ENCODE measurements at places on chromosomes 2 and 18.

- peak; percentile 68 for DNase-seq
Measured at GRCh38 chr2:108621087-108621559, 86.9 kb downstream of the LIMS1 start.

- DNase-seq, result no peak
Measured at GRCh38 chr2:235672720-235673119, 178.9 kb downstream of the AGAP1 start.

DNA sequence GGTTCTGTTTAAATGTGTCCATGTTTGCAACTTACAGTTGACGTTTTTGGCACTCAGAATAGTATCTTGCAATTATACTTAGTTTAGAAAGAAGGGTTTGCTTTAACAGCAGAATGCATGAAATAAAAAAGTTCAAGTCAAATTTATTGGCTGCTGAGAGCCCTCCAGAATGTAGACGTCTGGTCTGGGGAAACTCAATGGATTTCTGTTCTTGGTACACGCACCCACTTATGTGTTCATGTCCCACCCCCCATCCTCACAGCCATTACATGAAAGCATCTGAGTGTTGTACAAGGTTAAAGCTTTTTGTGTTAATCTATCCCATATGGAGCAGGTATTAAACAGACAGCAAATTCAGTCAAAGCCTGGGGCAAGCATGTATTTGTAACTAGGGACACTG is 219.5 kb downstream of the SOX11 start:
- DNase-seq, result no peak

DNA sequence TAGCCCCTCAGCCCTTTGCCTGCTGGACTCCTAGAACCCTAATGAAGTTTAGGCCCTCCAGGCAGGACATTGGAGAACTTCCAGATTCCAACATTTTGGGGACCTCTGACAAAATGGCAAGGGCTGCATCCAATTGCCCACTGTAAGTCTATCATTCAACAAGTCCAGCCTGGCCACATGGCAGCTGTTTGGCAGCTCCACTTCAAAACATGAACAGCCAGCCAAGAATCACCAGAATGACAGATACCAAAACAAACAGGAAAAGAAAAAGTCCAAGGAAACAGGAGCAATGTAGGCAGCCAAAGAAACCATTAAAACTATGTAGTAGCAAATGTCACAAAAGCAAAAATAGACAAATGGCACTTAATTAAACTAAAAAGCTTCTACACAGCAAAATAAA is 25.5 kb downstream of the SLC4A5 start:
- DNase-seq, result no peak

- no peak for DNase-seq
Measured at GRCh38 chr2:43465234-43465633, 130.6 kb downstream of the THADA start.

GRCh38 chr18:9851511-9851910 is 34.3 kb upstream of the TXNDC2 start:
- no peak for DNase-seq

DNA sequence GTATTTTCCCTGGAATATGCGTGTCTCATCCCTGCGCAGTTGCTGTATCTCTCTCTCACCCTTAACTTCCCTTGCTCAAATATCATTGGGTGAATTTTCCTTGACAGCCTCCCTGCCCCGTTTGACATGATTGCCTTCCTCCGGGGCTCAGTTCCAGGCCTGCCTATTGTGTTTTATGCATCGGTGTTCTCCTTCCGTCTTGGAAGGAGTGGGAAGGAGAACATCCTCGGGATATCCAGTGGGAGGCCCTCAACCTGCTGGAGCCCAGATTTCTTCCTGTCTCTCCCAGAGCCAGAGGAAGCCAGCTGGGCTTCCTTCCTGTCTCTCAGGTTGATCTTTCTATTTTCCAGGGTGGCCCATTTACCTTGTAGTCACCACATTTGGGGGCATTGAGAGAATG is 434.7 kb upstream of the HS6ST1 start:
- DNase-seq, result no peak

DNA sequence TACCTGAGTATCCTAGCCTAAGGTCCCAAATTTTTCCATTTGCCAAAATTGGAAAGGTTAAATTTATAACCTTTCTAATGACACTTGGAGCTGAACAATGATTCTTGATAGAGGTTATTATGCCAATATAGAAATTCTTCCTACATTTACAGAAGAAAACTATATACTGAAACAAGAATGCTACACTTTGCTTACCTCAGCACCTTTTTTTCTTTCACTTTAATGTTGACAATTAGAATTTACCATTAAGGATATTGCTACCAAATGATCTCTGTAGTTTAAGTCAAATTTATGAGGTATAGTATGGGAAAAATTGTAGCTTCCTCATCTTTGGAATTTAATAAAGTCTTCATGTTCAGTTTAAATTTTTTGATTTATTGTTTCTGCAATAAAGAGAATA is 577.0 kb downstream of the NR4A2 start:
- no peak for DNase-seq

DNA sequence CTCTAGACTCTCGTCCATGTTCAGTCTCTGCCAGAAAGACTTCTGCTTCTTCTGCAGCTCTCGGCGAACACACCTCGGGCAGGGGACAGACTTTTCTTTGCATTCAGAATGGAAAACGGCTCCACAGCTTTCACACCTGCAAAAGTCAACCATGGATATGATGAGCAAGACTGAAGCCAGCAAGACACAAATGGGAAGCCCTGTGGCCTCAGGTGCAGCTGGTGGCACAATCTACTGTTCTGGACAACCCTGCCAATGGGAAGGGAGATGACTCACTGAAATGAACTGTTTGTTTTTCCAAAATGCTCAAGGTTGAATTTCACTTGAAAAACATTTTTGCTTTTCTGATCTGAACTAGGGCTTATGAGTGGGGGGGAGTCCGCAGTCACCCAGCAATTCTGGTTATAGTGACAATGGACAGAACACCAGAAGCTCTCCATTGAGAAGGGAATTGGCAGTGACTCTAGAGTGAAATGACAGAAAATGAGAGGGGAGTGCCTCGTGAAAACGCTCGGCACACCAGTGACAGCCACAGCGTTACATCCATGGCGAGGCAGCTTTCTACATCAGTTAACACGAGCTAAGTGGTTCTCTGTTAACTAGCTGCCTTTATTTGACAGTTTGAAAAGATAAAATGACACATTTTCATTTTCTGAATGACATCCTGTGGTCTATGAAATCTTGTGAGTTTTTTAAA is 58.8 kb upstream of the FZD5 start:
- no peak for DNase-seq

DNA sequence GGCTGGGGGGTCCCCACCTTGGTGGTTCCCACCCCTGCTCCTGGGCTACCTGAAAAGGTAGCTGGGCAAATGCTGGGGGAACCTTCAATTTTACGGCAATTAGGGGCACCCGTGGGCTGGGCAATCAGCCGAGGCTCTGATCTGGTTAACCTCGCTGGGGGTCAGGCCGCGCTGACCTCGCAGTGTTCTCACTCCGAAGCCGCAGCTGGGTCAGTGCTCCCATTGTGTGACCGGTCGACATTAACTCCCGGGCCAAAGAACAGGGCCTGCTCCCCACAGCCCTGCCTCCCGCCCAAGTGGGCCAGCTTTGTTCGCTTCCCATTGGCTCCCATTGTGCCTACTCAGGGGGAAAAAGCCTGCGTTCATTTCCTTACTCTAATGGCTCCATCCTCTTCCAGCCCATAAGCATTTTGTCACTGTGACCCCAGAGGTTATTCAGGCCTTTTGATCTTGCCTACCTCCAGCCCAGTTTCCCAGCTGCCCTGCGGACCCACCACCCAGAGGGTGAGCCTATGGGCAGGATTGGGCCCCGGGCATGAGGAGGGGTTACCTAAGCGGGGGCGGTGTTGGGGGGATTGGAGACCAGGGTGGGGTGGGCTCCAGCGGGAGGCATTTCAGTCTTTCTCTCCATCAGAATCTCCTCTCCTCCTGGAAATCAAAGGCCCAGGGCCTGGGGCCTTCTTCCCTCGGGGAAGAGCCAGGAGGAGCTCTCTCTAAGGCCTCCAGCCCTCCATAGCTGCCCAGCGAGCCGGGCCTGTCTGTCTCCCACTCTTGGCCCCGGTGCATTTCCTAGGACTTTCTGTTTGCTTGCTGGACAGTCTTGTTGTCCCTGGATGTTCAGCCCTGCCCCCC is 90.1 kb downstream of the MYCN start:
- DNase-seq, result no peak

DNA sequence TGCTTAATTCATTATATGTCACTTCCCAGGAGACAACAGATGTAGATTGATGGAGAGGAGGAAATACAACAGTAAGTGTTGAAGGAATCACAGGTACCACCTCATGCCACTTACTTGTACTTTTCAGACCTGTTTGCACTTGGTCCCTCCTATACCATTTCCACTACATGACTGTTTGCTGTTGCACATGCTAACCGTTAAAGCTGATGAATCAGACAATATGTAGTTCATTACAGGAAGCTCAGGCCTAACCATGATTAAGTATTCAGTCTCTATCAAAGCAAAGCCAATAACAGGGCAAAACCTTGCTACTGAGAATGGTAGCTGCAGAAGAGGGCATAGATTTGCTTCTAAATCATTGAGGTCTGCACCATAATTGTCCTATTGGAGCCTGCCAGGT is 30.2 kb upstream of the GRP start:
- DNase-seq, result no peak

DNA sequence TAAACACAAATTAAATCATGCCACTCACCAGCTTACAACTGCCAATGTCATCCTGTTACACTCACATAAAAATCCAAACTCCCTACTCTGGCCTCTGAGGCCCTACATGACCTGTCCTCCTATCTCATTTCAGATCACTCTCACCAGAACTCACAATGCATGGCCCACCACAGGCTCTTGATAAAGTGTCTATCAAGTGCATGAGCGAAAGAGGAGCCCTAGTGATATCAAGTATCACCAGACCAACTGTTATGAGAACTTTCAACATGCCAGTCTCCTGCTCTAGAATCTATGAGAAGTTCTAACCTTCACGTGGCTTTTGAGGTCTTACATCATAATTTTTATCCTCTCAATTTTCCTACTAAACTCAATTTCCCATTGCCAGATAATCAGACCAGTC is 76.4 kb upstream of the CD226 start:
- DNase-seq, result no peak

DNA sequence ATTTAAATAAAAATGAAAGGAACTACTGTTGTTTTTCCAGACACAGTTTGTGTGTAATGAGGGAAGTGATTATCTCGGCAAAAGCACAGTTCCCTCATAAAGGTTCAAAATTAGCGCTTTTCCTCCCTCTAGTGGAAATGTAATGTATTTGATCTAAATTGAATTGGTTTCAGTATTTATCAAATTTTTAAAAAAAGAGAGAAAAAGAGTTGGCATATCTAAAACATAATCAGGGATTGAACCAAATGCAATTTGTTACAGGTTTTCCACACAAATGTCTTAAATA is 37.5 kb downstream of the CMPK2 start:
- DNase-seq, result no peak

- DNase-seq, result no peak
Measured at GRCh38 chr2:98578231-98578630, 30.1 kb downstream of the COA5 start.

DNA sequence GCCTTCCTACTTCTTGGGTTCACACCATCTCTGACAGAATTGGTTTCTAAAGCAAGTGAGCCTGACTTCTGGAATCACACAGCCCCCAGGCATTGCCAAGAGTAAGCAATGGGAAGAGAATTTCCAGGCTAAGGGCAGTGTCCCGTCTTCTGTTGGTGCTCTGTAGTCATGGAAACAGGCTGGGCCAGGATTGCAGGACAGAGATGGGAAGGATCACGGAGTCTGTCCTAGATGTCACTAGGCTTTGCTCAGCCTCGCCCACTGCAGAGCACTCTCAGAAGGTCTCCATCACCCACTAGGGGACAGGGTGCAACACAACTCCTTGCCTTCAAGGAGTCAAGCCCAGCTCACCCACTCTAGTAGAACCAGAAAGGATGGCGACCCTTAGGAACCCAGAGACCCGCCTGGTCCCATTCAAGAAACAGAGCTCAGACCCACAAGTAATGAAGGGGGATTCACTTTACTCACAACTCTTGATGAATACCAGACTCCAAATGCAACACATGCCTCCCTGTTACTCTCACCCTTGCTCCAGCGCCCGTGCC is 48.6 kb upstream of the TEX51 start:
- DNase-seq, result no peak

- no peak for DNase-seq
Measured at GRCh38 chr2:228369400-228370031, 188.0 kb upstream of the SPHKAP start.

- DNase-seq, result no peak
Measured at GRCh38 chr2:152098496-152099366, at the start of gene CACNB4. Gene CACNB4, minus strand, starts transcription at chr2:152099044.

- no peak for DNase-seq
Measured at GRCh38 chr2:86482034-86482433, 40.9 kb downstream of the KDM3A start.

GRCh38 chr2:41495050-41495449 is 552.8 kb upstream of the PKDCC start:
- no peak for DNase-seq

GRCh38 chr2:69742322-69742952 is 503 bp downstream of the ANXA4 start:
- DNase-seq, result no peak

GRCh38 chr18:68179811-68180210 is 535.1 kb downstream of the TMX3 start:
- no peak for DNase-seq

GRCh38 chr18:56517196-56517595 is 121.2 kb downstream of the TXNL1 start:
- DNase-seq, result no peak

DNA sequence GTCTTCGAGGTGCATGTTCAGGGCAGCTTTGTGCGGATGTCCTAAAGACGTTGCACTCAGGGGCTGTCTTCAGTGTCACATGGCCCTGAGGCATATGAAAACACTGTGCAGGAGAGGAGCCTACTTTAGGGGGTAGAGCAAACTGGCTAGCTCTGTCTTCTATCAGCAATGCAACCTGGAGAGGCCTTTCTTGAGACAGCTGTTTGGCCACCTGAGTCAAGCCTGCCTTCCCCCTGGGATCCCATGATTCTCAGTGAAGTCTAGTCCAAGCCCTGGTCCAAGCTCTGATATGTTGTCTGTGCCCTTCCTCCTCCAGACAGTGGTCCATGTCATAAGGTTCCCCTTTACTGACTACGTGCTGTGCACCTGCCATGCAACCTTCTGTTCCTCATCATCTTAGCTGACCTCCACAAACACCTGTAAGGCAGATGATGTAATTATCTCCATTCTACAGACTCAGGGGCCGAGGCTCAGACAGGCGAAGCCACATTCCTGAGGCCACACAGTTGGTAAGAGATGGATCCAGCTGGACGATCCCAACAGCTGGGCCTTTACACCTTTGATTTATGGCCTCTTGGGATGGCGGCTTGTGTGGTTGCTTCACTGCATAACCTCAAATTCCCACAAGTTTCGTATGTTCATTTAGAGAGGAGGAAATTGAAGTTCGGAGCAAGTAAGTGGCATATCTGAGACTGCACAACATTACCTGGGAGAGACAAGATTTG is 109.9 kb downstream of the COPS8 start:
- DNase-seq, result no peak

All from activated T-helper 9 cell treated with anti-CD3 and anti-CD28 coated beads, Interleukin-2, amount 50 U/mL, for 16 hours (primary cell).